ENCODE measurements at places on chromosomes 5 and 9. TPM values are rescaled to one million over a fixed set of nuclear protein-coding genes. Genes with fewer than 3 reads are reported as not detected.

The FAM221B gene
- total RNA-seq = not detected

The SSBP2 gene
- total RNA-seq = 25.7 TPM

The C5orf52 gene
- total RNA-seq = not detected

The C5orf24 gene
- total RNA-seq = 42.4 TPM

The TRIM36 gene
- total RNA-seq = 2.4 TPM

The GPR151 gene
- not detected for total RNA-seq

The ARHGEF28 gene
- total RNA-seq = 49.0 TPM

The CEP72 gene
- 8.4 TPM for total RNA-seq

The CPLANE1 gene
- total RNA-seq = 21.0 TPM

The TEX48 gene
- not detected for total RNA-seq

The PCDHGC5 gene
- 2.9 TPM for total RNA-seq

The CAVIN4 gene
- 1.6 TPM for total RNA-seq

The PSAT1 gene
- total RNA-seq = 176 TPM

The HARS1 gene
- 70.7 TPM for total RNA-seq

The SMAD5 gene
- 47.9 TPM for total RNA-seq

The BTNL8 gene
- not detected for total RNA-seq

The BRINP1 gene
- 2.3 TPM for total RNA-seq

The PAEP gene
- total RNA-seq = not detected

The SPINK7 gene
- not detected for total RNA-seq

The EGFL7 gene
- 7.2 TPM for total RNA-seq

The RAB3C gene
- total RNA-seq = not detected

The AGXT2 gene
- total RNA-seq = not detected

The SET gene
- 611 TPM for total RNA-seq

The REEP2 gene
- total RNA-seq = 24.2 TPM

The ENC1 gene
- 32.9 TPM for total RNA-seq

All from uterine smooth muscle cell (primary cell).